ENCODE measurements at places on chromosomes 2 and 18.

DNA sequence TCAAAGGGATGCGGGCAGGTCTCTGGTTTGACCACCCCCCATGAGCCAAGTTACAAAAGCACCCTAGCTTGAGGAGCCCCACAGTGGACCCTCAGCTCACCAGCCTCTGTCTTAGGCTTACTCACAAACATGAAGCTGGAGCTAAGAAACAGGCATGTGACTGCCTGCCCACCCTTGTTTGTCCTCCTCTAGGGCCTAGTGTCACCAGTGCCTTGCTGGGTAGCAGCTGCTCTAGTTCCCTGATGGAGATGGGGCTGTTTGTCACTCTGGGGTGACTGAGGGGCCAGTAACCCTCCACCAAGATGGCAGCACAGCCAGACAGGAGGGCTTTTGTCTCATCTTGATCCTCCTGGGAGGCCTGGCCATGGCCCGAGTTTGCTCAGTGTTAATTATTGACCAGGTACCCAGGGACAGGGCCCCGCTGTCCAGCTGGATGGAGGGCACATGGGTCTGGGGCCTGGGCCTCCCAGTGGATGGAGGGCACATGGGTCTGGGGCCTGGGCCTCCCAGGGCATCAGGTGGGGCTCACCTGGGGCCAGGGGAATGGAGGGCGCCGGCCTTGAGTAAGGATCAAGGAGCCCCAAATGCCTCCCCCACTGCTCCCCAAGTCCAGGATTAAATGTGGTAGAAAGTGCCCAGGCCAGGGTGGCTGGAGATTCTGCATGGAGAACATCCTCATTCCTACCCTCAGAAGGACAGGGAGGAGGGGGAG lies 185.9 kb upstream of the HAAO start:
- DNase-seq, result no peak

DNA sequence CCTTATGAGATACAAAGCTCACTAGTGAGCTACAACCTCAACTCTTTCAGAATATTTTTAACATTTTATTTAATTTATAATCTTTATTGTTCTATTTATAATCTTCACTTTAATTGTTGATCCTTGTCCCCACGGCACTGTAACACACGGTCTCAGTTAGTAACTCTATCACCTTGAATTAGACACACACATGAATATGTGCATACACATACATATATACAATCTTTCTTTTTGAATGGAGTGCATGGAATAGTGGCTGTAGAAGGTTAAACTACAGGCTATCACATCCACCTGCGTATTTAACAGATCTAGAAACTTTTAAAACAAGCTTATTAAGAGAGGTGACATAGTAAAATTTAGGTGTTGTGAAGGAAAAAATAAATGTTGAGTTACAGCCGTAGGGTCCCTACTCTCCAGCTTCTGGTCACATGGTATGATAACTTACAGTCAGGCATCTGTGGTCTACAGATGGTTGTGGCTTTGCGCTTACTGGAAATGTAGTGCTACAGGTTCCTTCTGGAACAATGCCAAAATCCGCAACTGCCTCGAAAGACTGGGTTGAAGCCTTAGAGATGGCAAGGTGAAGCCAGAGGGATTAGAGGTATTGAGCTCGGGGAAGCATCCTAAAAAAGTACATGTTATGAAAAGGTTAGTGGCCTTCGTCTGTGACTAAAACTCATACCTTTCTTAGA lies 1324.1 kb upstream of the SLC39A10 start:
- no peak for DNase-seq

DNA sequence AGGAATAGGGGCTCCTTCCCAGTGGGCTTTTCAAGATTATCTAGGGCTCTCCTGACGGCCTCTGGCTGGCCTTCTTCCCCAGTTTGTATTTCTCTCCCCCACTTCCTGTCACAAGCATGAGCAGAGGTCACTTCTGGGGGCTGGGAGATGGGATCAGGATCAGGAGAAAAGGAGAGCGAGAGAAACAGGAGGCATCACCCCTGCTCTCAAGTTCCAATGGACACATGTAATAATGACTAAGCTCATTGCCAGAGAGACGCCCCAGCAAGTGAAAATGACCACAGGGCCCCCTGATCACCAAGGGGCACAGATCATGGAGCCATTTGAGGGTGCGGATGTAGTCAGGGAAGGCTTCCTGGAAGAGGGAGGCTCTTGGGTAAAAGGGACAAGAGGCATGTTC lies 92.1 kb downstream of the SMAD7 start:
- DNase-seq, result no peak

DNA sequence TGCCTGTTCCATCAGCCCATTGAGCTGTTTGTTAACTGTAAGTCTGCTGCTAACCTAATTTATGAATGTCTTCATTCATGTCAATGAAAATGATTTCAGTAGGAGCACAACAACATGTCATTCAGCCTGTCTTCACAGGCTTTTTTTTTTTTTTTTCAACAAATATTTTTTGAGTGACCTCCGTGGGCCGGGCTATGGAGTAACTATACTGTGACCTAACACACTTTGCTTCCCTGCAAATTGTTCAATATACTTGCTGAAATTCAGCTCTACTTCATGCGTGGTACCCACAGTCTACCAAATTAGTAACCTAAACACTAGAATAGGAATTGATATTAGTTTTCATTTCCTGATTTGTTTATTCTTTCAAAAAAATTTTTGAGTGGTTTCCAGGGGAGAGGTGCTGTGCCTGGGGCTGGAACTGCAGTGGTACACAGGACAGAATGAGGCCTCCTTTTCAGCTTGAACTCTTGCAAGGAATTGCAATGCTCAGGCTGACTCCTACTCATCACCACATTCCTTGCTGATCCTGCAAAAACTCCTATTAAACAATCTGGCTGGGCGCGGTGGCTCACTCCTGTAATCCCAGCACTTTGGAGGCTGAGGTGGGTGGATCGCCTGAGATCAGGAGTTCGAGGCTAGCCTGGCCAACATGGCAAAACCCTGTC lies 87.1 kb downstream of the CDH20 start:
- peak; percentile 49 for DNase-seq

GRCh38 chr2:35871672-35872071 lies 483.9 kb upstream of the CRIM1 start:
- DNase-seq, result no peak

DNA sequence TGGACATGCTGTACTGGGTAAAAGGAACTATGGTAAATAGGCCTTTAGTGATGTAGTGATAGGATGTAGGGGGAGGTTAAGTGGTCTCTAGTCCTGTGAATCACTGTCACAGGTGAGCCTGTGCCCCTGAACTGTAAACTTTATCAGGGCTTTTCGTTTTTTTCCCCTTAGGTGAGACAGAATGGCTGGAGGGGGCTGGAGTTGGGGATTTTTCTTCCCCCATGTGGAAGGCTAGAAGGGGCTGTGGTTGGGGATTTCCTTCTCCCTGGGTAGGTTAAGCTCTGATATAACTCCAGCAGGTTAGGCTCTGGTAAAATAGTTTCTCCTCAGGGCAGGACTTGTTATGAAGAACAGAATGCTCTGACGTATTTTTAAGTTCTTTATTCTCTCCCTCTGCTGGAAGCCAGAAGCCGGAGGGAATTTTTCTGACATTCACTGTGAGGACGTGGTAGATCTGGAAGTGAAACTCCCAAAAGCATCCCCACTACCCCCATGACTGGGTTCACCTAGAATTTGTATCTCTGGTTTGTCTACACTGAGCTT lies 28.5 kb downstream of the PIKFYVE start:
- DNase-seq, result no peak

- no peak for DNase-seq
These were observed 86.8 kb upstream of the HAAO start for GRCh38 chr2:42879121-42879705.

GRCh38 chr2:215441560-215442400 lies 5.9 kb upstream of the FN1 start:
- DNase-seq, result no peak

DNA sequence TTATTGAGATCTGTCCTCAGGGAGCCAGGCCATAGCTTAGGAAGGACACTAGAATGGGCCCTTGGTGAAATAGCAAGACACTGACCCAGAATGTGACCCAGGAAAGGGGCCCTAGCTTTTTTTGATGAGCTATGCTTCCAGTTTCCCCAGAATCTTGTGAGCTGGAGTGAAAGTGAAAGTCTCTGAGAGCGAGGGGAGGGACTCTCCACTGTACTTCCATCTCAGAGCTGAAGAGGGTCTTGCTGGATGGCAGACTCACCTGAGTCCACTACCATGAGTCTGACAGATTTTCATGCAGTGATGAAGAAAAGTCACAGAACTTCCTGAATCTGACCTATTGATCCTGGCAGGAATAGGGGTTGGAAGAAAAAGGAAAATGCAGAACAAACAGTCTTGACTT lies 3.1 kb downstream of the ARHGAP25 start:
- peak; percentile 66 for DNase-seq

- no peak for DNase-seq
These were observed 11.9 kb upstream of the CCNT2 start for GRCh38 chr2:134906726-134907125.

DNA sequence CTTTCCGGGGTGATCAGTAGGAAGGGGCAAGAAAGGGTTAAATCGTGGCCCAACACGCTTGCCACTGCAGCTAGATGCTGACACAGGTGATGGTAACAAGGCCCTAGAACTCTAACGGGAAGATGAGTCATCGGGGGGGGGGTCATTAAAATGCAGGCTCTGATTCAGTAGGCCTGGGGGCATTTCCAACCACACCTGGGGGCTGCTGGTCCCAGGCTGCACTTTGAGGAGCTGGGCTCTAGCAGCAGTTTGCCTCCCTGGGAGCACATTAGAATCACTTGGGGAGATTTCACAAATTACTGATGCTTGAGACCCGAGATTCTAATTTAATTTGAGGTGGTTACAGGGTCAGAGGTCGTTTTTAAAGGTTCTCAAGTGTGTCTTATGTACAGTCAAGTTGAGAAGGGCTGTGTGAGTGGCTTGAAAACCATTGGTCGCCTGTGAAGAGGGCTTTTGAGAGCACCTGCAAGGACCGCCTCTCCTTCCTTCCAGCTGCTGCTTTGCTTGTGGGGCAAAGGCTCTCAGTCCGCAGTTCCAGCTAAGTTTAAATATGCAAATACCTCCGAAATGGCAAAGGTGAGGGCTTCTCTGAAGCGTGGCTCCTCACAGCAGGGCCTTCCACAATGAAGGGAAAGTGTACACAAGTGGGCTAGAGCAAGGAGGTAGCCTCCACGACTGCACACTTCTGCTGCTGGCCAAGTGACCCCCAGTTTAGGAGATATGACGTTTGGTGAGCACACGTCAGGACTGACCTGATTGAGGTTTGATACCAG lies 128.0 kb upstream of the MSH6 start:
- DNase-seq, result no peak

DNA sequence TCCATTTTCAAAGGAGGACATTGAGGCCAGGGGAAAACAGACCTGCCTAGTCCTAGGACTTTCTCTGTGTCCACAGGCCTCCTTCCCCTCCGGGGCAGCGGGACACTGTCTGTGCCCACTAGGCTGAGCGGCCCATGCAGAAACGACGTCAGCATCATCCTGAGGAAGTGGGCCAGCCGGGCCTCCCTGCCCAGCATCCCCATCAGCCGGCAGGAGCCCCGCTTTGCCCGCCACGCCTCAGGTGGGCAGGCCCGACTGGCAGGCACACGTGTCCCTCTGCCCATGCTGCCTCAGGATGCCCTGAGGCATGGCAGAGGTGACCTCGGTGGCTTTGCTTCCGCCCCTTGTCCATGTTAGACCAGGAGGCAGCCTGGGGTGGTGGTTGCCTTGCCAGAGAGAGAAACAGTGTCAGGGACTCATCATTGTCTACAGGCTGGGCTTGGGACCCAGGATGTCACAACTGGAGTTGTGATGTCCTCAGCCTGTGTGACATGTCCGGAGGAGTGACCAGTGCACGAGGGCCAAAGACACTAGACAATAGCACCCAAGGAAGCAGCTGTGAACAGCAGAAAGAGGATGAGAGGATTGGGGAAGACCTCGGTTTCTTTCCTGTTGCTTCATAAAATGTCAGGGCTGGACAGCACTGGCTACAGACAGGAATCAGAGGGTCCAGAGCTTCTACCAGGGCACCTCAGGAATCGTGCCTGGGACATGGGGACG lies 36.8 kb downstream of the TOGARAM2 start:
- DNase-seq, result no peak

DNA sequence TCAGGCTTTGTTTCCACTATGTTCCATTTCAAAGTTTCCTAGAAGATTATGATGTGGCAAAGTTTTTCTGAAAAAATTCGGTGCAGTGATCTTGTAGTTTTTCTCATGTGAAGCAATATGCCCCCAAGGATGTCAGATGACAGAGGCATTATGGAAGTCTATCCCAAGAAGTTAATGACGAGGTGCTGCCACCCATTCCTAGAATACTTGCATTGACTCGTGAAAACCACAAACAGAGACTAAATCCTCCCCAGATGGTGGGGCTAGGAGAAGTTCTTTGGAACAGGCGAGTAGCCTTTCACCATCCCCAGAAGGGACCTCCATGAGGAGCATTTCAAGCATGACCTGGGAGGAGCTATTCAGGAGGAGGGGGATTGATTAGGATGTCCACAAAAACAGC lies 40.2 kb upstream of the COPS8 start:
- DNase-seq, result no peak

DNA sequence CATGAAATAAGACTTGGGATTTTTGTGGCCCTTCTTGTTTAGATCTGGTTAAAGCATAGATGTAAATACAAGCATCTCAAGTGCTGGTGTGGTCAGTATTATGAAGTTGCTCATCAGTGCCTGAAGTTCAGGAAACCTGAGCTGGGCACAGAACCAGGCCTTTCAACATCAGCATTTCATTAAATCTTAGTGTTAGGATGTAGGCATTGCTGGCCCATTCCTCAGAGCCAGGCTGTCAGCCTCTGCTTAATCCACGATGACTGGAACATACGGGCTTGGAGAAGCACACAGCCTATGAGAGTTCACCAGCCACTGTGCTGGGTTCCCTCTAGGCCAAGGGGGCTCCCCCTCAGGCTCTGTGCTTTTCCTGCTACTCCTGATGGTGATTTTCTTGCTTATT lies 270.2 kb downstream of the EN1 start:
- DNase-seq, result no peak

Measured in pons (tissue), 1 donor.